Astrocyte of the hippocampus (primary cell): ENCODE measurements at places on chromosomes 5 and 9.

GRCh38 chr5:153476767-153477166 is 13.7 kb upstream of the GRIA1 start:
- DNase-seq, result peak; percentile 87

GRCh38 chr9:9124616-9125015 is 1325.0 kb upstream of the DMAC1 start:
- peak; percentile 24 for DNase-seq

GRCh38 chr5:101534491-101535110 is 631.5 kb upstream of the ST8SIA4 start:
- DNase-seq, result no peak

DNA sequence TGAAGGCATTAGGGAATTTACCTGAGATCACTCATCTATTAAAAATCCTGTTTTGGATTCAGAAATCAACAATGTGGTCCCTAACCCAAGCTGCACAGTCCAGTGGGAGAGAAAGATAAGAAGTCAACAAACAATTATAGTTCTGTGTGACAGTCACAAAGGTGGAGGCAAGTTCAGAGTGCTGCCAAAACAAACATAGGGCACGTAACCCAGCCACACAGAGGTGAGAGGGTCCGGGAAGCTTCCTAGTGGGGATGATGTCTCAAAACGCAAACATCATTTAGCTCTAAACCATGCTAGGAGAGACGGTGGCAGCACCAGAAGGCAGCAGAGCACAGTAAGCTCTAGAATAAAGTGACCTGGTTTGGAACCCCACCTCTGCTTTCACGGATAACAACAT is 158.9 kb downstream of the MAPKAP1 start:
- DNase-seq, result no peak

DNA sequence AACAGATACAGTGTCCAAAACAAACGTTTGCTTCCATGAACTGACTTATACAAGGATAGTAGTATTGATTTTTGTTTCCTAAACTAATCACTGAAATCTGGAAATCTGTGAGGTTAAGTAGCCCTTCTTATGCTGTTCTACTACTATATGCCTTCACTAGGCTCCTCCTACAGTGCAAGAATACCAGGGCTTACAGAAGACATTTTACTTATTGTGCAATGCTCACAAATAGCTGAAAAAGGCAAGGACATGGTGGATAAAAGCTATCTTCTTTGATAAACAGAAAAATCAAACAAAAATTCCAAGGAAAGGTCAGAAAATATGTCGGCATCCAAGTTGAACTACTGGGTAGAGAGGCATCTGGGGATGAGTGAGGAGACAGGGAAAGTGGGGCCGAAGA is 61.9 kb downstream of the OXCT1 start:
- no peak for DNase-seq

GRCh38 chr5:76532052-76532451 is 91.2 kb downstream of the F2RL2 start:
- no peak for DNase-seq

GRCh38 chr9:76718166-76718565 is 46.1 kb upstream of the PCA3 start:
- DNase-seq, result no peak

GRCh38 chr9:92187989-92188714 is 72.9 kb upstream of the SPTLC1 start:
- DNase-seq, result peak; percentile 12

GRCh38 chr5:17105744-17106418 is 111.5 kb upstream of the BASP1 start:
- no peak for DNase-seq

GRCh38 chr9:97445119-97445701 is 33.3 kb downstream of the TDRD7 start:
- no peak for DNase-seq

DNA sequence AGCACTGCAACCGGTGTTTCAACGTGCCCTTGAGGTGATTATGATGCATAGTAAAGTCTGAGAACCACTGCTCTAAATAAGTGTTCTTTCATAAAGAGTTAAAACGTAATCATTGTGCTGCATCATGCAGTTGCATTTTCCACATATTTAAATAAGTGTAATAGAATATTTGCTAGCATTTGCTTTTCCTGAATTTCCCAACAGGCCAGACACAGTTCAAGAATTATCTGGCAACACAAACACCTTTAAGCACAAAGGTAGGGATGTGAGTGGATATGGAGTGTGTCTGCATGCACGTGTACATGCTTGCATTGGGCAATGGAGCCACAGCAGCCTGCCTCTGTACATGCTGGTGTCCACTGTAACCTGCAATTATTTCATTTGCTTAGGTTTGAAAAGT is 193.6 kb upstream of the PIK3R1 start:
- DNase-seq, result no peak

- no peak for DNase-seq
Measured at GRCh38 chr5:150313921-150314716, 11.4 kb upstream of the ARSI start.

GRCh38 chr9:75685062-75685461 is 205.4 kb upstream of the PCSK5 start:
- DNase-seq, result no peak

DNA sequence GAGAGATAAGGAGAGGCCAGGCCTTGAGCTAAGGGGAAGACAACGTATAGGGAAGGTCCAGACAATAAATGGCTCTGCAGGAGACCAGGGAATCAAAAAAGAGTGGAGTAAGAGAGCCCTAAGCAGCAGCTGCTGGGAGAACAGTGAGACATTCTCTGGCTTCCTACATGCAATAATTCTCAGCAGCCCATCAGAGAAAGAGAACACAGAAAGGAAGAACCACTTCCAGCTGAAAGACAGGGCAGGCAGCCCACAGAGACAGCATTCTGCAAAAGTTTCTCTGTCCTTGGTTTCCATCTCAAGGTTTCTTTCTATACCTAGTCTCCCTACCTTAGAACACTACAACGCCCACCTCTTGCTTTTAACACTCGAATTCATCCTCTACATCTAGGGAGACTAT is 189.9 kb downstream of the DEPDC1B start:
- no peak for DNase-seq

DNA sequence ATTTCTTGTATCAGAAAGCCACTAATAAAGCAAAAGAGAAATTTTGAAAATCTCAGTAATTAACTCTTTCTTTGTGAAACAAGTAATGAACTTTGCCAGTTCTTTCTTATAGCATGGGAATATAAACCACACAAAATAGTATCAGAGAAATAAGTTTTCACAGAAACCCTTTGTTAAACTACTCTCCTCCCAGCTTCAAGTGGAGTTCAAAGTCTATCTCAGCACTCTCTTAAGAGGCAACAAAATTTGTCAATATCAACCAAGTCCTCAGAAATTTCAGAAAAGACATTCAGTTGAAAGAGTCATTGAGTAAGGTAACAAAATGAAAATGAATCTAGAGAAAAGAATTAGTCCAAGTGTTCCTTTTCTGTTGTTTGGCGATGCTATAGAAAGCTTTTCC is 89.3 kb downstream of the NTRK2 start:
- no peak for DNase-seq
